ENCODE measurements at places on chromosomes 6 and 20.

DNA sequence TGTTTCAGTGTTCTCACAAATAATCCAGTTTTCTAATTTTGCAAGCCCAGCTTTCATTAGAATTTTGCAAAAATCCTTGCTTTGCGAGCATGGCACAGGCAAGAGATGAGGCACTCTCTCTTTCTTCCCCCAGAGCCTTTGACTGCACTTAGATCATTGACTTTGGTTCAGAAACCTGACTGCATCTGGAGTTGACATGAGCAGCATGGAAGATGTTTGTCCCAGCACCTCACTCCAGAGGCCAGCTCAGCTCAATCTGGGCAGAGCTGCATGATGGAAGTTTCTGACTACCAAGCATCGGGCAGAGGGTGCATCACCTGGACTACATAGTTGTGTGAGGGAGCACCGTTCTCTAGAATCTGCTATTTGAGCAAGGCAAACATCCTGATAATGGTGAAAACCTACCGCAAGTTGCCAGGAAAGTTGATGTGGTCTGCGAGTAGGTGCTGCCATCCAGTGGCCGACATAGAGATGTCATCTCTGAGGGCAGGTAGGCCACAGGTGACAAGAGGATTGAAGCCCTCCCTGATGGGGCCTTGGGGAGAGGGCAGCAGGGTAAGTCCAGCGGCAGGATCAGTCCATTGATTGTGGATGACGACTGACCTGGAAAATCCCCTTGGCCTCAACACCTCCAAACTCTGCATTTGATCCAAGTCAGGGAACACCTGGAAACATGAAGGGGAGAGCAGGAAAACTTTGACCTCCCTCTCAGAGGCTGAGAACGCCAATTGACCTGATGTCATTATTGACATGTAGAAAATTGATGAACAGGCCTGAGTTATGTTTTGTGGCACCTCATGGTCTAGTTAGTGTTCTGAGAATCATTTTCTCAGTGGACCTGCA, 3.8 kb upstream of the LPA start:
- DNase-seq, result no peak

DNA sequence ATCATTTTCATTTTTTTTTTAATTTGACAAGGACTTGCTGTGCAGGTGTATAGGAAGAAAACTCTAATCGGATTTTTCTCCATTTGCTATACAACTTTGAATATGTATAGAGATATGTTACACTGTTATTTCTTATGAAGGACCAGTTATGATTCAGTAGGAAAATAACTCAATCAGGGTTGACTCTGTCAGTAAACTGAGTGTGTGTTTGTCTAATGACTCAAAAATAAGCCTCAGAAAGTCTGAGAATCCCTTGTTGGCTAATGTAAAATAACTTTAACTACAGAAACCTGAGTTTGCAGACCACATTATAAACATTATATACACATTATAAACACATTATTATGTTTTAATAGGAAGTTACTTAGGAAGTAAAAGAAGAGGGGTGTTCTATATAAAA, 352.6 kb downstream of the RIMS1 start:
- DNase-seq, result no peak

- DNase-seq, result no peak
These were observed 774.3 kb upstream of the CHD6 start for GRCh38 chr20:42392442-42392841.

- DNase-seq, result no peak
These were observed 6.3 kb downstream of the MAP1LC3A start for GRCh38 chr20:34564833-34565232.

DNA sequence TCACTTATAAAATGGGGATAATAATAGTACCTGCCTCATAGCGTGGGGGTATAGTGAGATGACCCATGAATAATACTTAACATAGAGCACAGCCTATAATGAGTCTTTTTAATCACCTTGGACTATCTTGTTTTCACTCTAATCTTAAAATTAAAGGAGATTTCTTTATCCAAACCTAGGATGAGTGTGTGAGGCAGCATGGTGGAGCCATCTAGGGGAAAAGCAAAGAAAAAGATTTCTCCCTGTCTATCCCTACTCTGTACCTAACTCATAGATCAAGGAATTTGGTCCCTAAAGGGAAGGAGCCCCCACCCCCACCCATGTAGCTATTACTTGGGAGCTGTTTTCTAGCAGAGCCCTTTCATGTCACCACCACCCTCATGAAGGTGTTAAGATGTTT, 45.2 kb upstream of the PAK5 start:
- DNase-seq, result no peak

GRCh38 chr6:31819871-31820299, 4.5 kb downstream of the HSPA1A start:
- no peak for DNase-seq

DNA sequence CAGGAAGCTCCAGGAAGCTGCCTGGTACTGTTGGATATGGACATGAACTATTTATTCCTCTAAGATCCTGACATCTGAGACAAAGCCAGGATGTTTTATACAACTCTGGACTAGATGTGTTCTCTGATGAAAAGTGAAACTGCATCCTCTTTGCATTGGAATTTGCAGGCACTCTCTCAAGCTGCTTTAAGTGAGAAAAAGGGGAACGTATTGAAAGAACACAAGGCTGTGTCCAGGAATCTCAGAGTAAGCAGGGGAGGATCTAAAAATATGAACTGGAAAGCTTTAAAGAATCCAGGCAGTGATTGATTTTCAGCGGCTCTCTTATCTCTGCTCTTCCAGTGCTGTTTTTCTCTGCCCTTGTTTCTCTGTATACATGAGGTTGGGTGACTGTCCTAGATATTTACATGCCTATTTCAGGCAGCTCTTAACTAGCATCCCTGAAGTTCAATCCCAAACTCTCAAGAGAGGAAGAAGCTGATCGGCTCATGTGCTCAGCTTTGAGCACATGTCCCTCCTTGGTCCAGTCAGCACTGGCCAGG, 193.8 kb downstream of the PLCB4 start:
- no peak for DNase-seq

DNA sequence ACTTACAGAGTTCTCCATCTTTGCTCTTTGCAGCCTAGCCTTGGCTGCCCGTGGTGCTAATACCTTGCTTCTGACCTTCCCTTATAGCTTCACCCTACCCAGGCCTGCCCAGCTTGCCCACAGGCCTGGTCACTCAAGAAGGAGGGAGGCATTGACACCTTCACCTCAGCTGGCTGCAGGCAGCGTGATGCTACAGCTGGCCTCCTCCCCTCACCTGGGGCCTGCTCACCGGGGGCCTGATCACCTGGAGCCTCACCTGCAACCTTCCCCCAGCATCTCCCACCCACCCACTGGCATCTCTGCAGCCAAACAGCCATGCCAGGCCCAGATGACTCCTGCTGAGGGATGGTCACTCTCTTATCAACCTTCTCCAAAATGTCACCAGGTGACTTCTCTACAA, 40.4 kb downstream of the CPNE5 start:
- no peak for DNase-seq

- no peak for DNase-seq
These were observed 483 bp downstream of the SMIM26 start for GRCh38 chr20:18567739-18568091.

- DNase-seq, result no peak
These were observed 146.6 kb upstream of the PLN start for GRCh38 chr6:118401325-118401975.
